ENCODE measurements at places on chromosomes 6 and 20. TPM values are rescaled to one million over a fixed set of nuclear protein-coding genes. Genes with fewer than 3 reads are reported as not detected.

- DNase-seq: peak; percentile 78
Measured at GRCh38 chr20:39885975-39886649, 802.9 kb downstream of the MAFB start.

The PPP1R10 gene
- 12.5 TPM for total RNA-seq

GRCh38 chr6:21386744-21387143 lies 206.8 kb upstream of the SOX4 start:
- DNase-seq: no peak

The C6orf163 gene
- total RNA-seq: 0.79 TPM

DNA sequence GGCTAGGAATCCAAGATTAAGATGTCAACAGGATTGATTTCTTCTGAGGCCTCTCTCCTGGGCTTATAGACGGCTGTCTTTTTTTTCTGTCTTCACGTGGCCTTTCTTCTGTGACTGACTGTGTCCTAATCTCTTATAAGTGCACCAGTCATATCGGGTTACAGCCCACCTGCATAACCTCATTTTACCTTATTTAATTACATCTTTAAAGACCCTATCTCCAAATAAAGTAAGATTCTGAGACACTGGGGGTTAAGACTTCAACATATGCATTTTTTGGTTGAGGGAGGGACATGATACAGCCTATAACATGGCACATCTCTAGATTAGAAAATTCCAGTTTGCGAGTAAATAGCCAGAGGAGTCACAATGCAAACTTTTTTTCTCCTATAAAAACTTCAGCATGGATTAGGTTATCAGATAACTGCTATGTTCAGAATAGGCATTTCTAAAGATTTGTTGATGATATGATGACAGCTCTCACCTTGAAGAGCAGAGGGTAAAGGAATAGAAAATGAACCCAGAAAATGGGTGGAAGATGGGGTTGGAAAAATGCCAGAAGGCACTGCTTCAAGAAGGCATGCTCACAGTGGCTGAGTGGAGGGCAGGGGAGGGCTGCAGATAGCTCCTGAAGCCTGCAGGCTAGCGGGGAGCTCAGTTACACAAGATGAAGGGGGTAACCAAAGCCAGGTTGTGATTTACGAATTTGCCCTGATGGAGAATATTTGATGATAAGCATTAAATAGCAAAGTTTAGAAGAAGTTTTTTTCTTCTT lies 8.7 kb upstream of the PDE7B start:
- no peak for DNase-seq

GRCh38 chr6:149725785-149726184 lies 7.9 kb upstream of the LATS1 start:
- DNase-seq: no peak

DNA sequence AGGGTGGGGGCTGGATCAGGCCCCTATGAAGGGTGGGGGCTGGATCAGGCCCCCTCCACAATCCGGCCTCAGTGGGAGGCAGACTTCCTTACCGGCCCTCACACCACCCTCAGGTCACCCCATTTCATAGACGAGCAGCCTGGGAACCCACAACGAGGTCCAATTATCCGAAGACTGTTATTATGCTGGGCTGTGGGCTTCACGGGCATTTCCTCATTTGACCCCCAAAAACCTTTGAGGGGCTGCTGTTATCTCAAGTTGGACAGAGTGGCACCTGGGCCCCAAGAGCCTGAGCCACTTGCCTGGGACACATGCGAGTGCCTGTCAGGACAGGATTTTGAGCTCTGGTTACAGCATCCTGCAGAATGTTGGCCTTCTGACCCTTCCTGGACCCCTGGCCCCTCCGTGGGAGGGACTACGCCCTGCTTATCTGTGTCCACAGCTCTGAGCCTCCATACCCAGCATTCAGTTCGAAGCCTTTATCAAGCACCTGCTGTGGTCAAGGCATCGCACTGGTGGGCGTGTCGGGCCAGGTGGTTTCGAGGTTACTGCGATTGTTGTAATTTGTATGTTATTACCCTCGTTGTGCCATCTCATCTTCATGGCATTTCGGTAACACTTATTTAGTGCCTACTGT lies 34.5 kb upstream of the PCMTD2 start:
- no peak for DNase-seq

The PTGIS gene
- total RNA-seq: 0.44 TPM

The HAO1 gene
- total RNA-seq: not detected

GRCh38 chr20:57310821-57311514 lies 18.6 kb upstream of the SPO11 start:
- DNase-seq: no peak

DNA sequence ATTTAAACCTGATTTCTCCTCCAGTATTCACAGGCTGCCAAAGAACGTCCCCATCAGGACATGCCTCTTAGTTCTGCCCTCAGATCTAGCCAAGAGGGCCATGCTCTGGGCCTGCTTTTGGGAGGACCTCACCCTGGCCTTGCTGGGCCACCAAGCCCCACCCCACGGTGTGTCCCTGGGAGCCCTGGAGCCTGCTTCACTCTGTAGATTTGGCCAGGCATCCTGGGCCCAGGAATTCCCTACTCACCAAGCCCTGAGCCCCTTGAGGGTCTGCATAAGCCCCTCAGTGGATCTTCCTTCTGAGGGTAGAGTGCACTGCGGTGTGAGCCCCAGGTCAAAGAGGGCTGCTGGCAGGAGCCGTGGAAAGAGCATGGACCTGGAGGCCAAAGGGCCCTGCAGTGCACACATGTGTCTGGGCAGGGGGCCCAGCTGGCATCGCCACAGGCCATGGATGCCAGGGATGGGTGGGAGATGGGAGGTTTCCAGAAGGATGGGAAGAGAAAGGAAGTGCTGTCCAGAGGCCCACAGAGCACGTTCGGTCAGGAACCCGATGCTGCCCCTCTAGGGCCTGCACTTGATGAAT lies 98.0 kb downstream of the DACT2 start:
- DNase-seq: no peak

The RANBP9 gene
- 21.0 TPM for total RNA-seq

The PABPC1L gene
- total RNA-seq: 0.44 TPM

The CFB gene
- 0.60 TPM for total RNA-seq

DNA sequence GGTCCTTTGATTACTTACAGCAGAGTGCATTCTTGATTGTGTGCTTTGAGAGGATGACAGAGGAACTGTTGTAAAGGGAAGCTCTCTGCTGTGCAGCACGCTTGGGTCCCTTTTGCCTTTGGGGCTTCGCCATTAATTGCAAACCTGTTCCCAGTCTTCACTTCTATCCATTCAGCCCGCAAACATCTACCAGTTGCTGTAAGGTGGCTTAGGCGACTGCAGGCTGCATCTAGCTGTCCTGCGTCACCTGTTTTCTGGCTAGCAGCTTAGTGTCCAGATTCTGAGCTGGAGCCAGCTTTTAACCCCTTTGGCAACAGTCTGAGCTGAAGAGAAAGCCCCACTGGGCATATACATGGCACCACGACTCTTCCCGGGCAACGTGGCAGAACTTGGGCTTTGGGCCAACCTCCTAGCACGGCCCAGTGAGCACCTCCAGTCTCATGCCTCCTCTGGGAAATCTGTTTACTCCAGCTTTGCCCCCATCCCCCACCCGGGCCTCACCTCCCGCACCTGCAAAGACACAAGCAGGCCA lies 2.5 kb upstream of the FASTKD5 start:
- DNase-seq: no peak

- DNase-seq: no peak
Measured at GRCh38 chr6:167079853-167080297, 43.0 kb upstream of the CCR6 start.

DNA sequence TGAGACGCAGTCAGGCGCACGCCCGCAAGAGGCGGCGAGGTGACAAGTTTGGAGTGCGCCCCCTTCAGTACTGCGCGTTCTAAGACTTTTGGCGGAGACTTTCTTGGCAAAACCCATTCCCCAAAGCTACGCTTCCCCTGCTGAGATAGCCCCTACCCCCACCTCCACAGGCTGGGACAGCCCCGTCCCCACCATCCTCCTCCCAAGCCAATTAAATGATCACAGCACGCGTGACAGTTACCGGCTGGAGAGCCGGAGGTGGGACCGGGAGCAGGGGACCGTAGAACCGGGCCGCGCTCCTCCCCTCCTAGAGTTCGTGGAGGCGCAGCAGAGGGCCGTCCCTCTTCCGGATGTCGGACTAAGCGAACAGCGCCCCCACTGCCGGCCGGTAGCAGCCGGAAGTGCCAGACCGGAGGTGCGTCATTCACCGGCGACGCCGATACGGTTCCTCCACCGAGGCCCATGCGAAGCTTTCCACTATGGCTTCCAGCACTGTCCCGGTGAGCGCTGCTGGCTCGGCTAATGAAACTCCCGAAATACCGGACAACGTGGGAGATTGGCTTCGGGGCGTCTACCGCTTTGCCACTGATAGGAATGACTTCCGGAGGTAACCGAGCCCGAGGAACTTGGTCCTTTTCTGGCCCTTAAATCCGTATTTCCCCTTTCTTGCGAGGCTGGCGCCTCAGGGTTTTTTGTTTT lies at the start of gene TOMM6:
TOMM6 (plus strand) TSS at position 476 of the 699 bp plus-strand sequence; CDS start at position 480, 4 bp downstream.
- peak; percentile 98 for DNase-seq

The APOBEC2 gene
- not detected for total RNA-seq

- DNase-seq: no peak
Measured at GRCh38 chr6:70980727-70981126, 23.9 kb upstream of the B3GAT2 start.

DNA sequence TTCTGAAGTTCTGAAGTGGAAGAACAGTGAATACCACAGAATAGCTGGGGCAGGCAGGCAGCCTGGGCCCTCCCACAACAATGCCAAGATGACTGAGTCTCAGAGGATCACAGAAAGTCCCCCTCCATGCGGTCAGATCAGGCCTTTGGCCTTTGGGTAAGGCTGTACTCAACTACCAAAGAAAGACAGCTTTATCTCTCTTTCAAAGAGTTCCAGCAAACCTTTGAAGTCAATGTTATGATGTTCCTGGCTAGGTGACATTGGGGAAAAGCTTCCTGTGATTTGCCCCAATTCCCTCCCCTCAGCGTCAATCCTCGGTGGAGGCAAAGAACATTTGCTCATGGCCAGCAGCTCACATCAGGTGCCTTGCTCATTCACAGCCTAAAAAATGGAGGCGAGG lies 10.7 kb upstream of the FBXO9 start:
- no peak for DNase-seq

DNA sequence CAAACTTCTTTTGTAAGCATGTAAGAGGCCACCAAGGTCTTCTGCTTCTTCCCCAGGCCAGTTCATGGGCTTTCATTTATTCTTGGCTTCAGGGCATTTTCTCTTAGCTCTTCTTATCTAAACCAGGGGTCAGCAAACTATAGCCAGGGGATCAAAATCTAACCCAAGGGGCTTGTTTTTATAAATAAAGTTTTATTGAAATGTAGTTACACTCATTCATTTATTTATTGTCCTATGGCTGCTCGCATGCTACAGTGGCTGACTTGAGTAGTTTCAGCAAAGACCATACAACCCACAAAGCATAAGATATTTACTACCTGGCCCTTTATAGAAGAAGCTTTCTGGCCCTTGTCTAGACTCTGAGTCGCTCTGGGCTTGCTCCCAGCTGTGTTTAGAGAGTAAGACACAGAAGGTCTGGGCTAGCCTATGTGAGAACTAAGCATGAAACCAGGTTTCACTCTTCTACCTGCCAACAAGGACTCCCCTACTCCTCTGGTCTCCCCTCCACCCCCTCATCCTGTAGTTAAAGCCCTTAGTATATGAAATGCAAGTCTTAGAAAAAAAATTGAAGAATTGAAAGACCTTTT lies 43.2 kb downstream of the KHDC1L start:
- DNase-seq: no peak

GRCh38 chr20:4119854-4120209 lies 104.5 kb upstream of the RNF24 start:
- DNase-seq: no peak

The CASS4 gene
- total RNA-seq: under 0.01 TPM

DNA sequence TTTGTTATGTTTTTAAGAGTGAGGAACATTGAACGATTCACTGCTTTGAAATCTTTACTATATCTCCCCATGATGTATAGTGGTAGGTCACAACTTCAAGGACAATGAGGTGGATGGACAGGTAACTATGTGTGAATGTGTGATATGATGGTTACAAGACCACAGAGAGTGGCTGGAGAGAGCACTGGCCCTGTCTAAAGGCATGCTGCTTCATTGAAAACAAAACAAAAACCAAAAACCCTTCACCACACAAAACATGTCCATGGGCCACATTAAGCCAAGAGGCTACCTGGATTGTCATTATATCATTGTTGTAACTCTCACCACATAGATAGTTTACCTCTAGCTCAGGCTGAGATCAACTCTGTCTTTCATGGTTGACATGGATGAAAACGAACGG lies 180.6 kb upstream of the TENT5A start:
- DNase-seq: no peak

The SLC32A1 gene
- not detected for total RNA-seq

The OOEP gene
- under 0.01 TPM for total RNA-seq

The SLPI gene
- total RNA-seq: not detected

The ECT2L gene
- total RNA-seq: not detected

- no peak for DNase-seq
Measured at GRCh38 chr6:83605517-83605916, 93.2 kb downstream of the PRSS35 start.

GRCh38 chr6:127185437-127185995 lies 67.0 kb downstream of the RSPO3 start:
- no peak for DNase-seq

The CST5 gene
- total RNA-seq: not detected

- peak; percentile 5 for DNase-seq
Measured at GRCh38 chr6:92779746-92780145, 639.6 kb downstream of the EPHA7 start.

GRCh38 chr20:4181956-4182945 lies 166.9 kb upstream of the RNF24 start:
- no peak for DNase-seq

DNA sequence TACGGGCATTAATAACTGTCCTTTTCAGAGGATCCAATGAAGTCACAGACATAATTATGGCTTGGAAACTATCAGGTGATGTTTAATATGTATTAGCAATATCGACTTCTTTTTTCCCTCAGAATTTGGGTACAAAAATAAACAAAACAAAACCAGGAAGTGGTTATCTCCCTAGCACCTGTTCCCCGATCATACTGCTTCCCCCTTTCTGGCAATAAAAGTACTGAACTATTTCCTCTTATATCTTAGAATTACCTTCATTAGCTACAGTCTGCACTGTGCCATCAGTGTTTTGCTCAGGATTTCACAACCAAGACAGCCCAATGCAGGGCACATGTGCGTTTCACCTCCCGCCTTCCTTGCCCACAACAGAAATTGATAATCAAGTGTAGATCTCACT lies 216.9 kb upstream of the BTBD3 start:
- DNase-seq: no peak

DNA sequence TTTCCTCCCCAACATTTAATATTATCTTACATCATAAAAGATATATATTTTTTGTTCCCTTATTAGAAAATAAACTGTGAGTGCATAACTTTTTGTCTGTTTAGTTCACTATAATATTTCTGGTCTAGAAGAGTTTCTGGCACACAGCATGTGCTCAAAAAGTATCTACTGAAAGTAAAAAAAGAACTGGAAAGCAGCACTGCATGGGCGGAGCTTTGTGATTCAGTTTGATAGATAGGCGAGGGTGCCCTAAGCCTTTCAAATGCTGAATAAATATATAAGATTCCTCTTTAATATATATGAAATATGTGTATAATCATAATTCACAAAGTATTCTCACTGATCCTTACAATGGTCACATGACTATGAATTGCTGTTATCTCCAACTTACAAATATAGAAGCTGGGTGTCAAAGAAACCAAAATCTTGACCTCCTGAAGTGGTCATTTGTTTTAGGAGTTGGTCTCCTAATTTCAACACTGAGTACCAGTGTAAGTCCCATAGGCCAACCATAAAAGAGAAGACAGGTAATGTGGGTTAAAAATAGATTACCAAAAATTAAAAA lies 50.8 kb downstream of the OR2B2 start:
- no peak for DNase-seq

Data from lung microvascular endothelial cell (primary cell).